Stimulated activated CD4-positive, alpha-beta T cell treated with anti-CD3 and anti-CD28 coated beads, Interleukin-1b, Interleukin-23, amount 100 ng/mL, for 1 hour (primary cell): ENCODE measurements at places on chromosomes 1 and 21.

DNA sequence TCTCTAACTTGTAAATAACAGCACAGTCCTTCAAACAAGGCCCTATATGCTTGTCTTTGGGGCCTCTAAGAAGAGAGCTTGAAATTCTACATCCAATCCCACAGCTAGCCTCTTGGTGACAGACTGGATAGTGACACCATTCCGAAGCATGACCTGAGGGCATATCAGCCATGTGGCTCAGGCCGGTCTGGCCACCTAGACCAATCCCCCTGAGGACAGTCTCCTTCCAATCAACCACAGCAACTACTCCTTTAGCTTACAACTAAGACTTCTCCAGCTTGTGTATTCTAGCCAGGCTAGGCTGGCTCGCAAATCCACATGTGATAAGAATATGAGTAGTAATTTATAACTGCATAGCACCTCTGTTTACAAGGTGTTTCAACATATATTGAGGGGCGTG is 14.0 kb downstream of the BCAR3 start:
- no peak for DNase-seq

GRCh38 chr1:212718499-212718898 is 18.9 kb upstream of the BATF3 start:
- no peak for DNase-seq

DNA sequence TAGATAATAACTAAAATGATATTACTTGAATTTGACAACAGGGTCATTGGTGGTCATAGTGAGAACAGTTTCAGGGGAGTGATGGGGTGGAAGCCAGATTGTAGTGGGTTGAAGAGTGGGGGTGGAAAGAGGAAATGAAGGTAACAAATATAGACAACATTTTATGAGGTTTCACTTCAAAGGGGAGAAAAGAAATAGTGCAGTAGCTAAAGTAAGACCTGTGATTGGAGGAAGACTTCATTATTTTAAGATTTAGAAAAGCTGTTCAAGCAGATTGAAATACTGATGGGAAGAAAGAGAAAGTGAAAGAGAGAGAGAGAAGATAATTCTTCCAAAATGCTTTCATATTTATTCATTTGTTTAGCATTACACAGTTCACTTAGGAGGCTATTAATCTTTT is 52.0 kb upstream of the KCNA3 start:
- no peak for DNase-seq

GRCh38 chr1:38047603-38048141 is 1.1 kb upstream of the POU3F1 start:
- DNase-seq: no peak
